ENCODE measurements at places on chromosomes 5 and 9. TPM values are rescaled to one million over a fixed set of nuclear protein-coding genes. Genes with fewer than 3 reads are reported as not detected.
A peak's percentile ranks its signal among the peaks of the same experiment; 100 is the strongest.

- DNase-seq = no peak
- no peak overlapping the region for H3K4me3 ChIP-seq
- no peak overlapping the region for H3K27ac ChIP-seq
Measured at GRCh38 chr5:72313141-72313540, 6.9 kb downstream of the MRPS27 start.

PFN3 gene
- total RNA-seq = not detected

- no peaks in the 10 kb centered on the region for H3K27me3 ChIP-seq
- no peaks in the 10 kb centered on the region for H3K36me3 ChIP-seq
- no peak for DNase-seq
Measured at GRCh38 chr5:64680289-64680688, 10.0 kb upstream of the SHISAL2B start.

- no peak for DNase-seq
- no peak overlapping the region for H3K27ac ChIP-seq
- no peak overlapping the region for H3K4me3 ChIP-seq
- H3K4me1 ChIP-seq = no peaks in the 10 kb centered on the region
Measured at GRCh38 chr5:1200495-1201326, 684 bp upstream of the SLC6A19 start.

SLC6A18 gene
- total RNA-seq = not detected

DNA sequence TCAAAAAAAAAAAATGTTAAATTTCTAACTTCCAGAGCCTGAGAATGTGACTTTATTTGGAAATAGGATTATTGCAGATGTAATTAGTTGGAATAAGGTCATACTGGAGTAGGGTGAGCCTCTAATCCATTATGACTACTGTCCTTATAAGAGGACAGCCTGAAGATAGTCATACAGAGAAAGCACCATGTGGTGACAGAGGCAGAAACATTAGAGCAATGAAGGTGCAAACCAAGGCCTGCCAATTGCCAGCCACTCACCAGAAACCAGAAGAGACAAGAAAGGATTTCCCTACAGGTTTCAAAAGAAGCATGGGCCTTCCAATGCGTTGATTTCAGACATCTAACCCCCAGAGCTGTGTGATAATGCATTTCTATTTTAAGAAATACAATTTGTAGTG, 659.2 kb upstream of the CHD1 start:
- no peak for DNase-seq
- H3K27me3 ChIP-seq = no peaks in the 10 kb centered on the region
- no peaks in the 10 kb centered on the region for H3K4me1 ChIP-seq
- no peak overlapping the region for H3K4me3 ChIP-seq

FGF1 gene
- 0.42 TPM for total RNA-seq

MAT2B gene
- total RNA-seq = 25.0 TPM

GRCh38 chr9:118521261-118521660, 817.1 kb downstream of the TLR4 start:
- no peaks in the 10 kb centered on the region for H3K27me3 ChIP-seq
- no peak overlapping the region for H3K4me3 ChIP-seq
- no peaks in the 10 kb centered on the region for H3K4me1 ChIP-seq
- no peak overlapping the region for H3K27ac ChIP-seq

- peak overlapping the region; percentile 99 for H3K27ac ChIP-seq
- no peak for DNase-seq
- no peaks in the 10 kb centered on the region for H3K36me3 ChIP-seq
- H3K4me3 ChIP-seq = no peak overlapping the region
Measured at GRCh38 chr9:129481424-129481809, 139.5 kb downstream of the C9orf50 start.

DNA sequence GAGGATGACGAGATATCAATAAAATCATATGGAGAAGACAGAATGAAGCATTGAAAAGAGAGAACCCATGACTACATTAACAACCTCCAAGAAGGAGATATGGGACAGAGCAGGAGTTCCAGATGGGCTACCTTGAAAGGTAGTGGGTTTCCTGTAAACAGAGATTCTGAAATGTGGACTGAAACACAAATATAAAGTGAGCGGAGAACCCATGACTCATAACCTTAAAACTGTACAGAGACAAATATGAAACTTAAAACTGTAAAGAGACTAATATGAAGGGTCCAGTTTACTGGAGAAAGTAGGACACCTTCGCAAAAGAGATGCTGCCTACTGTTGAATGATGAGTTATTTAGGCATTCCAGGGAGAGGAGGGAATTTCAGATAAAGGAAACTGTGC, 383.7 kb downstream of the CAAP1 start:
- DNase-seq = no peak
- no peak overlapping the region for H3K27ac ChIP-seq
- H3K4me3 ChIP-seq = no peak overlapping the region
- no peaks in the 10 kb centered on the region for H3K36me3 ChIP-seq
- no peaks in the 10 kb centered on the region for H3K27me3 ChIP-seq

GRCh38 chr5:136164226-136164625, 28.7 kb downstream of the SMIM32 start:
- H3K4me1 ChIP-seq = no peaks in the 10 kb centered on the region
- H3K27me3 ChIP-seq = no peaks in the 10 kb centered on the region
- DNase-seq = no peak
- H3K4me3 ChIP-seq = no peak overlapping the region
- H3K27ac ChIP-seq = no peak overlapping the region

DTWD2 gene
- total RNA-seq = 12.5 TPM

DNA sequence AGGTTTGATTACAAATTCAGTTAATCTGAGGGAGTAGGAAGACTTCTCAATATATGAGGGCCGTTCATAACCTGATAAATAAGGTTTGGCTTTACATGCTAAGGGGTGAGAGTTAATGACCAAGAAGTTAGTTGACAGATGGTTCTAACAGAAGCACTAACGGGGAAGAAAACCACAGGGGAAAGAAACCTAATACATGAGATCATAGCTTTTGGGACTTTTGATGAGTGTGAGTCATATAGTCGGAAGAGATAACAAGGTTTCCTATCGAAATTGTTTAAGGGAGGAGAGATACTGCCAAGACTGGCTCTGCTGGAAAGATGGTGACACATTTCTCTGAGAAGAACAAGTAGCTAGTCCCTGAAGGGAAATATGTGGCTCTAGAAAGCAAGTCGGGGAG, 140.1 kb downstream of the COX7C start:
- H3K27me3 ChIP-seq = no peaks in the 10 kb centered on the region
- no peak for DNase-seq
- H3K4me1 ChIP-seq = no peaks in the 10 kb centered on the region
- H3K4me3 ChIP-seq = no peak overlapping the region

GCNT1 gene
- 2.1 TPM for total RNA-seq

TMEM174 gene
- not detected for total RNA-seq

DNA sequence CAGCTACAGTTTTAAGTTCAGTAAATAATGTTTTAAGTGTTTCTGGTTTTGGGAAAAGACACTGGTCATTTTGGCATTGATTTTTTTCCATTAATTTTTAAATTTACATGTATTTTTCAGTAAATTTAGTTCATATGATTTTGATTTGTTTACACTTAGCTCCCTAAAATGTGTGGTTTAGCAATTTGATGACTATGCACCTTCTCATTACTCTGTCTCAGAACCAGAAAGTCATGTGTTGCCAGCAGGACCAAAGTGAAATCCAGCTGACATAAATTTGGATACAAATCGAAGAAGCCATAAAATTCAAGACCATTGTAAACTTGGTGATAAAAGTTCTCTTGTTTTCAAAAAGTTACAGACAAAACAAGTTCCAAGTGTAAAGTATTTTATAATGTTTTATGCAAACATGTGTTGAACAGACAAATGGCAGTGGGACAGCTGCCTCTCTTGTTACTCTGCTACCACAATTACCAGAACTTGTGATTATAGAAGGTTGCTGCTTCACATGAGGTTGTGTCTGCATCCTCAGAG, 354.8 kb downstream of the NR2F1-AS1 start:
- no peaks in the 10 kb centered on the region for H3K27me3 ChIP-seq
- H3K4me3 ChIP-seq = no peak overlapping the region
- no peak for DNase-seq
- no peaks in the 10 kb centered on the region for H3K4me1 ChIP-seq
- no peak overlapping the region for H3K27ac ChIP-seq
- no peaks in the 10 kb centered on the region for H3K36me3 ChIP-seq

GRCh38 chr5:151068433-151069197, 12.2 kb downstream of the TNIP1 start:
- H3K27ac ChIP-seq = peak overlapping the region; percentile 43
- no peaks in the 10 kb centered on the region for H3K27me3 ChIP-seq
- peaks cover 43% of the 10 kb centered on the region for H3K4me1 ChIP-seq
- H3K36me3 ChIP-seq = no peaks in the 10 kb centered on the region

RPL35 gene
- total RNA-seq = 418 TPM

MRPS30 gene
- 23.5 TPM for total RNA-seq

OR1L6 gene
- not detected for total RNA-seq

DNA sequence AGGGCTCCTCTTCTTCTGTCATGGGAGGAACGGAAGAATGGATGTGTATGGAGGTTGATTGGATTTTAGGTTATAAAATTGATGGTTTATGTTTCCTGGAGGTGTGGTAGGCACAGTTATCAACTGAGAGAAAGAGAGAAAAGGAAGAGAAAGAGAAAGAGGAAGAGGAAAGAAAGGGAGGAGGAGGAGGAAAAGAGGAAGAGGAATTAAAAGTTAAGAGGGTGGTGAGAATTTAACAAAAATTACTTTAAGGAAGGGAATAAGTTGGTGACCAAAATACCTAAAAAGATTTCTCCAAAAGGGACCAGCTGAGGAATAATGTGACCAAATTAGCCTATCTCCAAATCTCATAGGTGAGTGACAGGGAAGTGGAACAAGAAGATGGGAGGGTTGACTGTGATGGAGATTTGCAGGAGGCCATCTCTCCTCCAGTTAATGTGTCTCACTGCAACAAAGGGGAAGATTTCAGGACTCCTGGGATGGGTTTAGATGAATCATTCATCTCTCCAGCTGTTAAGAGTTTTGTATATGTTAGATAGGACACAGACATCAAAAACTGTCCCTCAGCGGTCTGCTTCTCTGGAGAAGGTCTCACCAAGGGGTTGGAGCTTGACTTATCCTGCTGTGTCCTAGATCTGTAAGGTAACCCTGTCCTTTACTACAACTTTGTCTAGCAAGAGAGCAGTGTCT, 76.0 kb upstream of the TMC1 start:
- no peaks in the 10 kb centered on the region for H3K36me3 ChIP-seq
- no peak overlapping the region for H3K4me3 ChIP-seq
- H3K27me3 ChIP-seq = no peaks in the 10 kb centered on the region
- DNase-seq = no peak
- no peak overlapping the region for H3K27ac ChIP-seq

CSF1R gene
- 16.3 TPM for total RNA-seq

- no peak overlapping the region for H3K27ac ChIP-seq
- no peak for DNase-seq
- no peaks in the 10 kb centered on the region for H3K27me3 ChIP-seq
- no peak overlapping the region for H3K4me3 ChIP-seq
Measured at GRCh38 chr5:25414742-25415141, 770.0 kb upstream of the CDH10 start.

DNA sequence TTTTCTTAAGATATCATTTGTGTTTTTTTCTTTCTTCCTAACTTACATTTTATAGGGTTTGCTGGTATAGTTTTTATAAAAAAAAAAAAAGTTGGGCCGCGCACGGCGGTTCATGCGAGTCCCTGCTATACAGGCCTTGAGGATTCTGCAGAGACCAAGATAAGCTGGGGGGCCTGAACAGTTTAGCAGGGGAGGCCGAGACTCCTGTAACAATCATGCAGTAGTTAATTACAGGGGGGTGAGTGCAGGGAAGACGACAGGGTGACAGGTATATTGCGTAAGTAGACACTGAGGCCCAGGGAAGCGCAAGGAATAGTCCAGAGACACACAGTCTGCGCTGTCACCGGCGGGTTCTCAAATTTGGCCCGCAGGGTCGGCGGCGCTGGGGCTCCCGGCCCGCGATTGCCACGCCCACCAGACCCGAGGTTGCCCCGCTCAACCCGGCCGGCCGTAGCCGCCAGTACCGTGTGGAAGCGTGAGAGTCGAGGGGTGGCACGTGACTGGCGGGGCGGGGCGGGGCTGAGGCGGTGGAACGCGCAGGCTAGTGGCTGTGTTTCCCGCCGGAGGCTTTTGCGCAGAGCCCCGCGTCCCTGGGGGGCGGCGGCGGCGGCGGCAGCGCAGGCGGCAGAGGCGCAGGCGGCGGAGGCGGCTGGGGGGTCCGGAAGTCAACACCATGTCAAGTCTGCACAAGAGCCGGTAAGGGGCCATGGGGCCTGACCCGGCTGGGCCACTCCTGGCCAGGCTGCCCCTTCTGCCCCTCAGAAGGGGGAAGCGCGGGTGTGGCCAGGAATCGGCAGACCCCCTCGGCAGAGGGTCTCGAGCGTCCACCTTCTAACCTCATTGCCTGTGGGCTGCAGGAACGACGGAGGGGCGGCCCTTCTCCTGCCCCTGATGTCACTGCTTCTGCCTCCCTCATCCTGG, at the start of gene TBC1D13:
TSS of gene TBC1D13 (plus strand) at position 573 of the 921 bp plus-strand sequence. CDS start at position 674, 101 bp downstream.
- H3K4me3 ChIP-seq = peak within 1 kb of the TSS; percentile 82
- H3K27me3 ChIP-seq = no peaks in the 10 kb centered on the region
- H3K4me1 ChIP-seq = peaks cover 10% of the 10 kb centered on the region
- peak within 1 kb of the TSS; percentile 84 for H3K27ac ChIP-seq
- H3K36me3 ChIP-seq = no peaks in the 10 kb centered on the region

GRCh38 chr5:172683645-172684471, 42.8 kb downstream of the NEURL1B start:
- no peak overlapping the region for H3K4me3 ChIP-seq
- H3K4me1 ChIP-seq = no peaks in the 10 kb centered on the region
- H3K27ac ChIP-seq = no peak overlapping the region
- H3K36me3 ChIP-seq = no peaks in the 10 kb centered on the region
- H3K27me3 ChIP-seq = no peaks in the 10 kb centered on the region

SPINK6 gene
- not detected for total RNA-seq

DNA sequence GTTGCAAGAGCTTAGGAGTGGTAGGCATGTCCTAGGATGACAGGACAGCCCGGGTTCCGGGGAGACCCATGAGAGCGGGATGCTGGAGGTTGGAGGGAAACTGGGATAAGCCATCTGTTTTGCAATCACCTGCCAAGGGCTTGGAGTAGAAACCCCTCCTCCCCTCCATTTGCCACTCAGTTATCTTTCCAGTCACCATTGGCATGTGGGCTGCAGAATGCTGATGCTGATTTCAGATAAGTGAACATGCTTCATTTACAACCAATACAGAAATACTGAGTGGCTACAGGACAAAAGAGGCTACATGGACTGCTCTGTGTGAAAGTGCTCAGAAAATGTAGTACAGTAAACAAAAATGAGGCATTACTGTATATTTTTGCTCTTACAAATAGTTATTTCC, 93.4 kb upstream of the KIF2A start:
- H3K27me3 ChIP-seq = no peaks in the 10 kb centered on the region
- H3K4me3 ChIP-seq = no peak overlapping the region
- no peak for DNase-seq
- H3K27ac ChIP-seq = no peak overlapping the region
- no peaks in the 10 kb centered on the region for H3K4me1 ChIP-seq
- no peaks in the 10 kb centered on the region for H3K36me3 ChIP-seq

ECSCR gene
- total RNA-seq = 4.6 TPM

CMYA5 gene
- total RNA-seq = 1.1 TPM

GRCh38 chr5:131386779-131387178, 122.9 kb downstream of the CDC42SE2 start:
- peaks cover 15% of the 10 kb centered on the region for H3K4me1 ChIP-seq
- DNase-seq = no peak
- H3K4me3 ChIP-seq = no peak overlapping the region
- H3K27me3 ChIP-seq = no peaks in the 10 kb centered on the region
